ENCODE measurements at places on chromosomes 11 and 22. TPM values are rescaled to one million over a fixed set of nuclear protein-coding genes. Genes with fewer than 3 reads are reported as not detected.
A peak's percentile ranks its signal among the peaks of the same experiment; 100 is the strongest.

The GDPD4 gene
- total RNA-seq, result not detected

The CYTH4 gene
- 0.11 TPM for total RNA-seq

The OR5AS1 gene
- not detected for total RNA-seq

The FERMT3 gene
- 3.8 TPM for total RNA-seq

The PLCB3 gene
- total RNA-seq, result 82.2 TPM

The HPS5 gene
- 15.3 TPM for total RNA-seq

The P2RX6 gene
- total RNA-seq, result 0.13 TPM

- H3K4me3 ChIP-seq, result no peak overlapping the region
- no peak overlapping the region for H3K27ac ChIP-seq
- H3K36me3 ChIP-seq, result no peaks in the 10 kb centered on the region
Observed at GRCh38 chr22:25161017-25161915, 38.4 kb upstream of the CRYBB3 start.

DNA sequence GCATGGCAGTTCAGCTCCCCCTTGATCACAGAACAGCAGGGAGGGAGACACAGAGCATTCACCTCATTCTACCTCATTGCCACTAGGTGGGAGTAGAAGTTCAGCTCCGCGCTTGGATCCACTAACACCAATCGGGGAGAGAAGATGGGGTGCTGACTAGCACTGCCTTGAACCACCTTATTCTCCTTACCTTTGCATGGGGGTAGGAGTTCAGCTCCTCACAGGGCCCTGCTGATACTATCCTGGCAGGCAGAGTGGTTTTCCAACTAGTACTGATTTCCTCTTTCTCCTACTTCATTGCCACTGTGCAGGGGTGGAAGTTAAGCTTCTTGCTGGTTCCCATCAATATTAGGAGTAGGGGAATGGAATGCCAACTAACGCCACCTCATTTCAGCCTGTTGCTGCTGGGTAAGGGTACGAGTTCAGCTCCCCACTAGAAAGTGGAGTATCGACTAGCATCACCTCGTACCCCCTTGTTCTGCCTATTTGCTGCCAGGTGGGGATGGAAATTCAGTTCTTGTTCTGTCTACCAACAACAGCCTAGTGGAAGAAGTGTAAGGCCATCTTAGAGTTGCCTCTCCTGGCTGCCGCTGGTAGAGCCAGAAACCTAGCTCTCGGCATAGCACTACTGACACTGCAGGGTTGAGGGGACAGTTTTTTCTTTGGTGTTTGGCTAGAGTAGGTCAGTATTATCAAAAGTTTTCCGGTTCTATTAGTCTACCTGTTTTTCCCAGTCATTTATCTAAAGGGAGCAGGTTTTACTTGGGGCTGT, 550.9 kb upstream of the CCDC90B start:
- no peak overlapping the region for H3K27ac ChIP-seq
- H3K4me3 ChIP-seq, result no peak overlapping the region
- H3K36me3 ChIP-seq, result no peaks in the 10 kb centered on the region
- H3K4me1 ChIP-seq, result peaks cover 4% of the 10 kb centered on the region

DNA sequence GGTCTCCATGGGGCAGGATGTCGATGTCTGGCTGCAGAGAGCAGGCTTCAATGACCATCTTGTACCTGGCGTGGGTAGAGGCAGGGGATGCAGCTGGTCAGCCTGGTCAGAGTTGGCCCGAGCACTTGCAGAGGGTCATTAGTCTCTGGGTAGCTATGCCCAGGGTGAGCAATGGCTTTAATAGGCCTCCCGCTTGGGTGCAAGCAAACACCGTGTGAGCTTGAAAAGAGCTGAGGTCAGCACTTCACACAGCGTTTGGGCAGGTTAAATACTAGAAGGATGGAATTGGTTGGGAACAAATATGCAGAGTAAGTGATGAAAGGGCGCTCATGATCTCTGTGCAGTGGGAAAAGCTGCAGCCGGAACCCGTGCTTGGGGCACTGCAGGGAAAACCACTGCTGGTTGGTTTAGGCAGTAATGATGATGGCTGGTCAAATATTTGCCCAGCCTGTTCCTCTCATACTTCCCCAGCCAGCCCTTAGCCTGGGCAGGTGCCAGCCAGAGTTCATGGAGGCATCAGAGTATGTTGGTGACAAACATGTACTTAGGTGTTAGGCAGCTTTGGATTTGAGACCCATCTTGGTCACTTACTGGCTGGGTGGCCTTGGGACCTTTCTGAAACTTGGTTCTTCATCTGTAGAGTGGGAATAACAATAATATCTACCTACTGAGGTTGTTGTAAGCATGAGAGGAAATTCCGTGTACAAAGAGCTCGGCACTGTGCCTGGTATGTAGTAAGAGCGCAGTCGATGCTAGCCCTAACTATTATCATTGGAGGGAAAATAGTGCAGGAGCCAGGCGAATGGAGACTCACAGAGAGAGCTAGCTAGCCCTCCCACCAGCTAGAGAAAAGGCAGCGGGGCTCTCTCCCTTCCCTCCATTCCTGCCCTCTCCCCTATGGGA, 25.2 kb upstream of the KCNJ11 start:
- no peak overlapping the region for H3K4me3 ChIP-seq
- peaks cover 6% of the 10 kb centered on the region for H3K4me1 ChIP-seq
- DNase-seq, result no peak

DNA sequence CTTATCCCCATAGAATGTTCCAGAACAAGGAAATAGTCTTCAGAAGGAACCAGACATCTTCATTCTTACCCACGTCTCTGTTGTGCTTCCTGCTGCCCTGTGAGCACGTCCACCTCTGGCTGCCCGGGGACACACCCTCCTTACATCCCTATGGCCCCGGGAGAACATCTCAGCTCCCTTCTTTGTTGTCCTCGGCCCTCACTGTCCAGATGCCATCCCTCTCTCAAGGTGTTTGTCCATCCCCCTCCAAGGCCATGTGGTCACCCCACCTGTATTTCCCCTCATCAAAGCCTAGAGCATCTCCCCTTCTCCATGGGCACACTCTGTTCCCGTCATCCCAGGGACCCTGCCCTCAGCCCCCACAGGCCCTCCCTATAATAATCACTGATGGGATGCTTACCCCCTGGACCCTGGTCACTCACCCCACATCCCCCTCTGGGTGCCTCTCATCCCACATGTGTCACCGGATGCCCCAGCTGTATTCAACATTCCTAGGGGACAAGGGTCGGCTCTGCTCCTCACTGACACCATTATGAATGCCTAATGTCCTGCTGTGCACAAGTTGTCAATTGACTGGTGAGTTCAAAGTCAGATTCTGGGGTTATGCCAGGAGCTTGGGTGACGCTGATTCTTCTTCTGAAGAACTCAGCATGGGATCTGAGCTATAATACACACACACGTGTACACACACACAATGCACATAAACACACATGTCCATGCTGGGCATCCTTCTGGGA, 28.8 kb downstream of the IGLL5 start:
- H3K4me1 ChIP-seq, result no peaks in the 10 kb centered on the region
- no peak overlapping the region for H3K27ac ChIP-seq
- no peak overlapping the region for H3K4me3 ChIP-seq
- DNase-seq, result no peak
- H3K27me3 ChIP-seq, result peaks cover 84% of the 10 kb centered on the region

GRCh38 chr22:41620589-41621098, at the start of gene DESI1:
Gene DESI1 (minus strand): TSS chr22:41621043. CDS start chr22:41620839, 204 bp downstream.
- H3K27ac ChIP-seq, result peak within 1 kb of the TSS; percentile 99
- H3K4me3 ChIP-seq, result peak within 1 kb of the TSS; percentile 94
- no peaks in the 10 kb centered on the region for H3K27me3 ChIP-seq

GRCh38 chr11:61917334-61918109, at the start of gene RAB3IL1:
Gene RAB3IL1 (minus strand): TSS chr11:61917566. CDS start chr11:61917367, 199 bp downstream.
- peak; percentile 59 for DNase-seq
- H3K36me3 ChIP-seq, result no peaks in the 10 kb centered on the region
- H3K27ac ChIP-seq, result no peak within 1 kb of the TSS

All from WTC11 (cell line).